ENCODE measurements at places on chromosomes 13 and 19. TPM values are rescaled to one million over a fixed set of nuclear protein-coding genes. Genes with fewer than 3 reads are reported as not detected.

Gene KASH5
- total RNA-seq: not detected

Gene RNF225
- total RNA-seq: not detected

Gene CGB1
- total RNA-seq: not detected

Gene CCDC169
- total RNA-seq: 0.55 TPM

Gene DPF1
- not detected for total RNA-seq

Gene ZNF699
- 2.0 TPM for total RNA-seq

Gene ELANE
- total RNA-seq: 0.79 TPM

Gene POLD1
- total RNA-seq: 59.1 TPM

Gene PABPC3
- total RNA-seq: not detected

Gene WDR62
- total RNA-seq: 20.7 TPM

Gene TMPRSS9
- total RNA-seq: not detected

Gene SHANK1
- total RNA-seq: 2.2 TPM

Gene CEACAM21
- total RNA-seq: 1.1 TPM

Gene ASF1B
- not detected for total RNA-seq

Gene RNF113B
- total RNA-seq: not detected

Gene ZNF486
- 3.3 TPM for total RNA-seq

DNA sequence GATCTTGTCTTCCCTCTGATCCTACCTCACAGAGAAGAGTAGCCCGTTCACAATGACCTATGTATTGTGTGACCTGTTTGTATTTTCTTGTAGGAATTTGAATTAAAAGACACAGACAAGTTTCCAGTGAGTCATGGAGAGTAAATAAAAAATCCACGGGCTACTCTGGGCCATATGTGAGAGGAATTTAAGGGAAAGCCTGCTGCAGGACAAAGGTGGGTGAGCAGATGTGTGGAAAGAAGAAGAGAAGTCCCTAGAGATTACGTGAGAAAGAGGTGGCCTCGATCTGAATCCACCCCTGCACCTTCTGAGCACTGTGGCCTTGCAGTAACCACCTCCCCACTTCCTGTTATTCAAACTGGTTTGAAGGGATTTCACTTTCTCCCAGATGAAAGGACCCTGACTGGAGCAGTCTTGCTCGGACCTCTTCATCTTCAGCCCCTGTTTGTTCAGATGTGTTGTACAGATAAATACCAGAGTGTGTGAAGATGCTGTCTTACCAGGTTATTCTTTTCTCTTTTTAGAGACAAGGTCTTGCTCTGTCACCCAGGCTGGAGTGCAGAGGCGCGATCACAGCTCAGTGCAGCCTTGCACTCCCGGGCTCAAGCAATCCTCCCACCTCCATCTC, 205.4 kb downstream of the PDS5B start:
- no peak for DNase-seq

DNA sequence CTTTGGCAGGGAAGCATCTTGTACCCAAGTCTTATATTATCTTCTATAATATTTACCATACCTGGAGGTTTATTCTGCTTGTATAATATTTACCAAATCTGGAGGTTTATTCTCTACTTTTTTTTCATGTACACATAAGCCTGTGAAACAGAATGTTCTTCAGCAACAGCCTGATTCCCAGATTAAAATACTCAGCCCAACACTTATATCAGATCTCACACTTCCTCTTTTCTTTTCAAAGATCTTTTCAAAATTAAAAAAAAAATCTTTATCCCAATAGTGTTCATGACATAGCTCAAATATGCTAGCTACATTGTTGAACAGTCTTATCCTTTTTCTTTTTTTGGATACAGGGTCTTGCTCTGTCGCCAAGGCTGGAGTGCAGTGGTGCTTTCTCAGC, 300.7 kb downstream of the LMO7 start:
- DNase-seq: no peak

GRCh38 chr13:40697711-40698110, 31.3 kb upstream of the FOXO1 start:
- peak; percentile 14 for DNase-seq

DNA sequence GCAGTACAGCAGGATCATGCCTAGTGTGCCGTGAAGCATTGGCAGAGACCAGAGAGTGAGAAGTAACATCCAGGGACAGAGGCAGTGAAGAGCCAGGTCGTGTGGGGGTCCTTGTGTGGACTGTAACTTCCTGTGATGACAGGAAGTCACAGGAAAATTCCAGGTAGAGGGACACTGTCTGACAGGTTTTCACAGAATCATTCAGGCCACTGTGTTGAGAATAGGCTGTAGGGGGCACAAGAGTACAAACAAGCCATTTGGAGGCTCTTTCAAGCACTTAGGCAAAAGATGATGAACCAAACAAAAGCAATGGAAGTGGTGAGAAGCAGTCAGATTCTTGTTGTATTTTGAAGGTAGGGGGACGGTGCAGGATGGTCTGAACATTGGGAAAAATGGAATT, 46.4 kb downstream of the N4BP2L1 start:
- DNase-seq: no peak

- no peak for DNase-seq
Observed at GRCh38 chr19:52391135-52391534, 6.5 kb upstream of the ZNF528 start.

GRCh38 chr13:39432196-39432595, 170.8 kb downstream of the LHFPL6 start:
- no peak for DNase-seq

DNA sequence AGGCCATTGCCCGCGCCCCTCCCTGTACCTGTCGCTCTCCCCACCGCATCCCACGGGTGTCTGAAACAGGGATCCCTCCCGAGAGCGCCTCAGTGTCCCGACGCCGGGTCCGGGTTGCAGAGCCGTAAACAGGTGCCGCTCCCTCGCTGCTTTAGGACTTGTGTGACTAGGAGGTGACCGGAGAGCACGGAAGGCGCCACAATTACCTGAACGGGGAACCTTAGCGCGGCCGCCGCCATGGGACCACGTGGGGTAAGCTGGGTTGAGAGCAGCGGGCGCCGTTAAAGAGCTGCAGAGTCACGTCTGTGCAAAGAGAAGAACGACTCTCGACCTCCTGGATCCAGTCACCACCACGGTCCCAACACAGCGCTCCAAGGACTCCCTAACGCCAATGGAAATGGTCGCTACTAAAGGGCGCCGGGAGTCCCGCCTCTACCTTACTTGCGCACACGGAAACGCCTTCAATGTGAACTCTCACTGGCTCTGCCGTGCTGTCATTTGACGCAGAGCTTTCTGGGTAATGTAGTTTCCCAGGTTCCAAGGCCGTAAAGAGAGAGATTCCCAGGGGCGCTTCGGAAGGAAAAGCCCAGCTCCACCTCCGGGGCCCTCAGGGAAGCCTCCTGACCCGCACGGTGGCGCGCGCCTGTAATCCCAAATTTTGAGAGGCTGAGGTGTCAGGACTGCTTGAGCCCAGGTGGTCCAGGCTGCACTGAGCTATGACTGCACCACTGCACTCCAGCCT, at the start of gene ZNF552:
Gene ZNF552 (minus strand): TSS at position 409 of the 742 bp plus-strand sequence. CDS start 170 bp downstream, at position 239.
- DNase-seq: peak; percentile 90

DNA sequence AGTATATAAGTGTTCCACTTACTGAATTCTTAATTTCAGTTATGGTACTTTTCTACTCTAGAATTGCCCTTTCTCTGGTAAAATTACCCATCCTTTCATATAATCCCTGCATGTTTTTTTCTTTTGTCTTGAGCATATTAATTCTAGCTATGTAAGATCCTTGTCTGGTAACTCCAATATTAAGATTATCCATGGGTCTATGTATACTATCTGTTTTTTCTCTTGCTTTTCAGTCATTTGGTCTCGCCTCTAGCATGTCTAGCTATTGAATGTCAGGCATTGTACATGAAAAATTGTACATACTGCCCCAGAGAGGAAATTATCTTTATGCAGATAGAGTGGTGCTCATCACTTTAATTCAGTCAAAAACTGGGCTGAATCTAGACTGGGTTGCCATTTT, 50.4 kb upstream of the CALM3 start:
- no peak for DNase-seq

- DNase-seq: no peak
Observed at GRCh38 chr13:32316501-32316900, 1.2 kb downstream of the BRCA2 start.

DNA sequence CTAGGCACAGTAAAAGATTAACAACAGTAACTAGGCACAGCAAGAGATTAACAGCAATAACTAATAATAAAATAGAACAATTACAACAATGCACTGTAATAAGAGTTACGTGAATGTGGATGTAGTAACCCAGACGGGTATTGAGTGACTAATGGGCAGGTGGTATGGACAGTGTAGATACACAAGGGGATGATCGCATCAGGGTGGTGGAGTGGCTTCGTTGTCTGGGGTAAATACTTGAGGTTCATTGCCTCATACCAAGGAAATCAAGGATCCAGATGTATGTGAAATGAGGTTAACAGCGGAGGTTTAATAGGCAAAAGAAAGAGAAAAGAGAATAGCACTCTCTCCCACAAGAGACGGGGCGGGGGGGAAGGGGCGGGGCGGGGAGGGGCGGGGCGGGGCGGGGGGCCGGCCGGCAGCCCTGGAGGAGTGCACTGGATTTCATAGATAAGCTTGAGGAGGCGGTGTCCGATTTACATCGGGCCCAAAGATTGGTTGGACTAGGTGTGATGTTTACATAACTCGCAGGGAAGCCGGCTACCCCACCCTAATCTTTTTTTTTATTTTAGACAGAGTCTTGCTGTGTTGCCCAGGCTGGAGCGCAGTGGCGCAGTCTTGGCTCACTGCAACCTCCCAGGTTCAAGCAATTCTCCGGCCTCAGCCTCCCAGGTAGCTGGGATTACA, 106.3 kb downstream of the KCTD15 start:
- DNase-seq: no peak

DNA sequence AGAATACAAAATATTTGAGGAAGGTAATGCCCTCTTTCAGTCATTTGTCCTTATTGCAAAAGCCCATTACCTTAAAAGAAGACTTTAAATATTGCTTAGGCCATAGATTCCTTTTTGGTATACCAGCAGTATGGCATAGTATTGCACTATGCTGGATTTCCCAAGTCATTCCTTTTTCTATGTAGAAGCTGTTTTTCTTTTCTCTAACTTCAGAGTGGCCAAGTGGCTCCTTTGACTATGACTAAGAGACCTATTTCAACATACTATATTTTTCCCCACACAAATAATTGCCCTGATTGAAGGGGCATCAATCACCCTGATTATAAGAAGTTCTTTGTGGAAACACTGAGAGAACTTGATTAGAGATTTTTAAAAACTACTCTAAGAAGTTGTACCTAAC, 68.6 kb downstream of the UFM1 start:
- DNase-seq: no peak

DNA sequence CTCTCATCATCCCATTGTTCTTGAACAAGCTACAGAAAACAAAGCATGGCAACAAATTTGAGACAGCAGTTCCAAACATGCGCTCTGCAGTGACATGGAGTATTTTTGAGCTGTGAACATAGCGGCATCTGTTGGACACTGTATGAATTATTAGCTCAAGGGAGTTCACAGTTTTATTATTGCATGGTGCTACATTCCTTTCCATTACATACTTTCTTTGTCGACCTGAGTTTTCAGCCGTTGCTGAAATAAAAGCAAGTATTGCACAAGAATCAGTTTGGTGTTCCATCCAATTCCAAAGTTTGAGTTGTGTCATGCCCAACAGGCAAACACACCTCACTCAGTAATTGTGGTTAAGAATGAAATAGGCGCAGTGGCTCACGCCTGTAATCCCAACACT, 30.1 kb upstream of the METTL21C start:
- no peak for DNase-seq

GRCh38 chr19:27779954-27780353, 1433.0 kb downstream of the UQCRFS1 start:
- no peak for DNase-seq

DNA sequence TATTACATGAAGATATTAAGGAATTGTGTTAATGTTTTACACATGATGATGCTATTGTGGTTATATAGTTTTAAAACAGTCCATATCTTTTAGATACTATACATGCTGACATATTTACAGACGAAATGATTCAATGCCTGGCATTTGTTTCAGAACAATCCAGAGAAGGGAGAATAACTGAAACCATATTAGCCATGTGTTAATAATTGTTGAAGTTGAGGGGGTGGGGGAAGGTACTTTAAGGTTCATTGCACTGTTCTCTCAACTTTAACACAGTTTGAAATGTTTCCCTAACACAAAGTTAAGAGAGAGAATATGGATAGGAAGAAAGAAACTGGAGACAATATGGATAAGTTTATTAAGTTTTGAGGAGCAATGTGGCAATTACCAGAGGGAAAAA, 5.8 kb downstream of the CRYL1 start:
- no peak for DNase-seq

GRCh38 chr19:33796164-33796875, at the start of gene KCTD15:
KCTD15 (plus strand) TSS chr19:33796870; CDS start chr19:33800455, 3,585 bp downstream.
- DNase-seq: peak; percentile 45

- DNase-seq: no peak
Observed at GRCh38 chr13:102234618-102235017, 167.2 kb downstream of the FGF14 start.

DNA sequence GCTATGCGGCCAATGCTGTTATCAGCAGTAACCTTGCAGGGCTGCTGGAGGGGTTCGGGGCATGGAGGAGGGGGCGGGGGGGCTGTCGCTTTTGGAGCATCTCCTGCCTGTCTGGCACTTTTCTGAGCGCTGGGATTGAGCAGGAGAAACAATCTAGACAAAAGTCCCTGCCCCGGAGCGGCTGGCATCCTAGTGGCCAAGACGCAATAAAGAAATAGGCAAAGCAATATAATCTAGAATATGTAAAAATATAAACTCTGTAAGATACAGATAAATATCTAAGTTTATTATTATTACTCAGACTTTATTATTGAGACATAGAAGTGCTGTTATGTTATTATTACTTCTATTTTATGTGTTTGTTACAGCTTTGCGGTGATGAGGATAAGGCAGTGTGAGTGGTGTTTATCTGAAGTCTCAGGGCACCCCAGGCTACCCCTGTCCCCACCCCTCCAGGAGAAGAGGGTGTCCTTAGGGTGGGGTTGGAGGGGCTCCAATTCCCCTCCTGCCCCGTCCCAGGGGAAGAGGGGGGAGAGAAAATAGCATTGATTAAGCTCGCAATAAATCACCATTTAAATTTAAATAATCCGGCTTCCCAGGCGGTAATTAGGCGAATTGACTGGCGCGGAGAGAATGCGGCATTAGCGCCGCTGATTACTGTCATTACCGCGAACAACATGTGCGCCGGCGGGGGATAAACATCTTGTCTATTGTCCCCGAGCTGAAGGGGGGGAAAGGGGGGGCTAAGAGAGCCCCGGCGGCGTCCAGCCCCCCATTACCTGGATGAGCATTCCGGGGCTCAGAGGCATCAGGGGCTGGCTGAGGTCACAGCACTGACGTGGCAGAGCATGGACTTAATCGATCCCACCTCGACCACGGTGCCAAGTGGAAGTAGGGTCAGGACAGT, 3.2 kb downstream of the NPAS1 start:
- DNase-seq: no peak

DNA sequence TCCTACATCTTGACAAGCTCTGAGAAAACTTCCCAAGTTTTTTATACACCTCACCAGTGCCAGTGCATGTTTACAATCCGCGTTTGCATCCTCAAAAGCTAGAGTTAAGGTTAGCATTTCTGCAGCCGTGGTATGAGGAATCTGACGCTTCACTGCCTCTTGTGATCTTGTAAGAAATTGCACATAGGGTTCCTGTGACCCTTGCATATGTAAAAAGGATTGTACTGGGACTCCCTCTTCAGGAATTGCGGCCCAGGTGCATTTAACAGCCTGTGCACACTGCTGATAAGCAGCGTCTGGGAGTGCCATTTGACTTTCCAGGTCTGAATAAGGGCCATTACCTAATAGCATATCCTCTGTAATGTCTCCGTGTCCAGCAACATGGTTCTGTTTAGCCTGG, 15.3 kb downstream of the FPR3 start:
- DNase-seq: no peak

All from transverse colon (tissue), 4 donors.